ENCODE measurements at places on chromosomes 12 and 14.

GRCh38 chr12:43861015-43861839 lies 25.3 kb downstream of the TMEM117 start:
- no peak for DNase-seq

DNA sequence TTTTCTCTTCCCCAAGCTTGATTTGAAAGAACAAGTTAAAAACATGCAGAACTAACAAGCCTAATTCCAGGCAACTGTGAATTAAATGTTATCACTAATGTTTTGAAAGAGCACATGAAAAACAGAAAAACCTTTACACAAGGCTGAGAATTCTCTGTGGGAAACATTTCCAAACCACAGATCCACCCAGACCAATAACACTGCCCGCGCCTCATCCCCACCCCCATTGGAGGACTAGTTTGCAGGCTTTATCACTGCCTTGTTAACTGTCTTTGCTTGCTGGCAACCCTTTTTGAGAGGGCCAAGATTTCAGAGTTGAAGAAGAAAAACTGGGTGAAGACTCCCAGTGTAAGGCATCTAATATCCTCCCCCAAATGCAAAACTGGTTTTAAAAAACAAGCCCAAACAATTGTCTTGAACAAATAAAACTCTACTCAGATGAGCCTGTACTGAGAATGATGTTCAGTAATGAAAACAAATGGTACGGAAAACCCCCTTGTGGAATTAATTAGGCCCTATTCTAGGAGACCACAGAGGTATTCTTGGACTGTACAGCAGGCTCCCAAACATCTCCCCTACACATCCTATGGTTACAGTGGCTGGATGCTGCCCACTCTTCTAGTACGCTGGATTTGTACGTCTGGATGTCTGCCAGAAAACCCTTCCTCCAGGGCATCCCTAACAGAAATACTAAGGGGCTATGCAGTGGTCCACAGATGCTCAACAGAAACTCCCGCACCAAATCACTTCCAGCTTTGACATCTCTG lies 5.8 kb downstream of the MAX start:
- no peak for DNase-seq

- DNase-seq, result no peak
Measured at GRCh38 chr12:115657081-115658013, 620.1 kb downstream of the MED13L start.

DNA sequence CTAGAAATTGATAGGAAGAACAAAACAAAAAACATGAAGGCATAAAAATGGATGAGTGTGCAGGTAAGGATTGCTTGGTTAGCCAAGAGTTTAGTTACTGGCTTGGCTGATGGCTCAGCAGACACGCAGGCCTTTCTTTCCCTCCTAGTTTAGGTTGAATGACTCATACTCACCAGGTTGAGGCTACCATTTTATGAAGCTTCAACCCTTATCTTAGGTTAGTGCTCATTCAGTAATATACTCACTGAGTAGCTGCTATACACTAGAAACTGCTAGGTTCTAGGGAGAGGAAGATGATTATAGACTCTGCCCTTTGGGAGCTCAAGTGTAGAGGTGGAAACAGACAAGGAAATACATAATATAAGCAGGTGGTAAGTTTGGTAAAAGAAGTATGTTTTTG lies 6.0 kb downstream of the P3H3 start:
- no peak for DNase-seq

- DNase-seq, result peak; percentile 65
Measured at GRCh38 chr12:88300931-88301330, 158.8 kb downstream of the TMTC3 start.

DNA sequence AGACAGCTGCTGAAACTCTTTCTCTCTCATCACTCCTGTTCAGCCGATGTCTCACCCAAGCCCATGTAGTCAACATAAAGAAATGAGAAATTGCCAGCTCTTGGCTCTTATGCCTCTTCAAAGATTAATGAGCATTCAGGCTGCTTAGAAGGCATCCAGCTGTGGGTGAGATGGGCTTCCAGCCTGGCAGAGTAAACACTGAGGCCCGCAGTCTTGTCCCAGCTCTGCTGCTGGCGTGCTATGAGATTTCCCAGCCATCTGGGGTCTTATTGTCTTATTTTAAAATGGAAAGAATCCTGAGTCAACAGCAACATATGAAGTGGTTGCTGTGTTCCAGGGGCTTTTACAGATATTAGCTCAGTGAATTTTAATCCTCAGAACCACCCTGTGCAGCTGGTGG lies 12.6 kb downstream of the RXYLT1 start:
- no peak for DNase-seq

- DNase-seq, result no peak
Measured at GRCh38 chr12:14199455-14200198, 165.9 kb upstream of the ATF7IP start.

DNA sequence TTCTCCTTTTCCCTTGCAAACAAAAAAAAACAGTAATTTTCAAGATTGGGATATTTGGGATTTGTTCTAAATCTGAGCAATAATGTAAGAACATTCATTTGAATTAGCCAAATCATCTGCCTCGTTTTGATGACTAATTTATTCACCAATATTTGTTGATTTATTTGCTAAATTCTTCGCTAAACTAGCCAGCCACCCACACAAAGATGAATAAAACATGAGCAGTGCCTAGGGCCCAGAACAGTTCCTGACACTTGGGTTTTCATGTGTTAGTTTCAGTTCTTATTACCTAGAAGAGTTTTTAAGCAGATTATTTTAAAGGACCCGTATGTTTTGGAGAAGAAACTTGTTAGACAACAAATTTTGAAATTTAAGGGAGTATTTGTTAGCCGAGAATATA lies 1.4 kb downstream of the ETNK1 start:
- no peak for DNase-seq

- no peak for DNase-seq
Measured at GRCh38 chr12:12550277-12550676, 12.4 kb downstream of the DUSP16 start.

DNA sequence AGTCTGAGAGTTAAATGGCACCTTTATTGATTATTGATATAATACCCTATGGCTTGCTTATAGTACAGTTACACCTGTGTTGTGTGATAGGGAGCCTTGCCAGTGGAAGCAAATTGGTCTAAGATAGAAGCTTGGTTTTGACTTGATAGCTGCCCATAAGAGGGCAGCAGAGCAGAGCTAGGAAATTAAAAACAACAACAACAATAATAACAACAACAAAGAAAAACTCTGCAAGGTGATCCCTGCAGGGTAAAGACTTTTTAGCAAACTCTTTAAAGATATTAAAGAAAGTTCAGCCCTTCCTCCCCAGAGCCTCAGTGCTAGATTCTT lies 18.0 kb upstream of the RNASE10 start:
- no peak for DNase-seq

DNA sequence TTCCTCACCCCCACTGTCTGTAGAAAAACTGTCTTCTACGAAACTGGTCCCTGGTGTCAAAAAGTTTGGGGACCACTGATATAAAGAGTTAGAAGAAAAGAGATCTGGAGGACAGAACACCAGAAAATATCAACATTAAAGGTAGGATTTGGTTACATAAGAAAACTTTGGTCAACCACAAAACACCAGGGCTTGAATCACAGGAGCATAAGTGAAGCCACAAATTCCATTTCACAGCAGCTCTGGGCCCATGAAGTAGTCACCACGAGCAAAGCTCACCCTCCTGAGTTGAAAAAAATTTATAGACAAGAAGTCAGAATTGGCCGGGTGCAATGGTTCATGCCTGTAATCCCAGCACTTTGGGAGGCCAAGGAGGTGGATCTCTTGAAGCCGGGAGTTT lies 19.4 kb downstream of the RALGAPA1 start:
- DNase-seq, result no peak

GRCh38 chr14:40682131-40682913 lies 924.4 kb upstream of the LRFN5 start:
- DNase-seq, result no peak

DNA sequence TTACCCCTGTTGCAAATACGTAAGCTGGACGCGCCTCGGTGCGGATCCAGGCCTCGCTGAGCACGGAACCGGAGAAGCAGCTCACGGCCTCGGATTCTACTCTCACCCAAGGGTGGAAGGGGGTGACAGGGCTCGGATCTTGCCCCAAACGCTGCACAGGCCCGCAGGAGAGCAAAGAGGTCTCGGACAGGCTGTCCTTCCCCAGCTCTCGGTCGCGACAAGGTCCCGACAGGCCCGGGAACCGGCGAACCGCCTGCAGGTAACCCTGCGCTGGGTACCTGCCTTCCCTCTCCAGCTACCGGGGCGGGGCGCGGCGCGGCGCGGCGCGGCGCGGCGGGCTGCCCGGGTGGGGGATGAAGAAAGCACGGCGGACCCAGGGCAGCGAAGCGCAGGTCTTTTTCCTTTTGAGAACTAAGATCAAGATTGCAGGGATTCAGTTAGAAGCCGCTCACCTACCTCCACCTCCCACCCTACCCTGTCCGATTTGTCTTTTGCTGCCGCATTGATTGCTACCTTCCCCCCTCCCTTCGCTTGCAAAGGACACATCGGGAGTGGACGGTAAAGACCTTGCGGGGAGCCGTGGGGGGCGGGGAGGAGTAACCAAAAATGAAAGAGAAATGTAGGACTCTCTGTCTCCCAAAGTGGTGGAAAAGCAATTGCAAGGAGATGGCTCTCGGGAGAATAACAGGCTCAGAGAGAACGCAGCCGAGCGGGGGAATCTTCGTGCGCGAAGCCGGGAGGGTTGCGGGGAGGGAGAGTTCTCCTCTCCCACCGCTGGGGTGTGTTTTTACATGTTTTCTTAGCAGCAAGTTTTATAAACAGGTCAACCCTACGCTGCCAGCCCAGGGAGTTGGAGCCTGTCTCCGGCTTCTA lies 8.4 kb upstream of the TBX3 start:
- no peak for DNase-seq

DNA sequence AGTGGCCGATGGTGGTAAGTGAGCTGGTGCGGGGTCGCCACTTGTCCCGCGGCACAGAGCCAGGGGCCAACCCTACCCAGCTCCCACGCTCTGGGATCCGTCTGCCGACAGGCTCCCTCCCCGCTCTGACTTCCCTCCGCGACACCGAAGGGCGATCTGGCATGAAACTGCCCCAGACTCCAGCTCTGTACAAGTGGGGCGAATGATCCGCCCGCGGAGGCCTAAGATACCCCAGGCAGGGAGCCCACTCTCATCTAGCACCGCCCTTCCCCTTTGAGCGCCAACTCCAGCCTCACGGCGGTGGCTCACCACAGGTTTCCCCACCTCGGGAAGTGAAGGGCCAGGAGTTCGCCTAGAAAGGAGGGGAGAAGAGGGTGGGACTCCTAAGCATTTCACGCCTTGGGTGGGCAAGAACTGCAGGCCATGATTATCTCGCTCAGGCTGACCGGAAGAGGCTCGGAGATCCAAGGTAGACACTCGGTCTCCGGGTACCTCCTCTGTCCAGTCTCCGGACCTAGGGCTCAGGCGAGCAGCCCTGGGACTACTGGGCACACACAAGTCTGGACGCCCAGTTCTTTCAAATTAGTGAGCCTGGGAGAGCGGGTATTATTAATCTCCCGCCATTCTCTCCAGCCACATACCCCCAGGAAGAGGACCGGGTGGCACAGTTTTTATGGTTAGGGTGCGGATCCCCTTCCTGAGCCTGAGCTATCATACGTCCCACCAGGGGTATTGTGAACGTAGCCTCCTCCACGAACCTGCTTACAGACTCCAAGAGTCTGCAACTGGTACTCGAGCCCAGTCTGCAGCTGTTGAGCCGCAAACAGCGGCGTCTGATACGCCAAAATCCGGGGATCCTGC lies 849 bp downstream of the WNT1 start:
- no peak for DNase-seq

DNA sequence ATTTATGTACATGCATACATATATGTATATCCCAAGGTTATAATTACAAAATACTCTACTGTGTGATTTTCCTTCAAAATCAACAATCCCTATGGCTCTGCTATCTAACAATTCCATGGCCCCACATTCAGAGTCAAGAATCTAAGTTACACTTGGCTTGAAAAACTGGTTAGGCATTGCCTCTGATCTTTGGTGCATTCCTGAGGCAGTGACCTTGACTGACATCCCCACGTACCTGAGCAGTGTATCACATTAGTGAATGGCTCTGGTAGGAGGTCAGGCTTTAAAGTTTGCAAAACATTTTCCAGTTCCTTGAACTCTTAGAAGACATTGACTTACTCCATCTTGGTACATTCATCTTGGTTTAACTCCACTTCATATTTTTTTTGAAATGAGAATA lies 8.5 kb upstream of the STON2 start:
- no peak for DNase-seq

GRCh38 chr12:106490264-106490663 lies 92.5 kb upstream of the RFX4 start:
- DNase-seq, result no peak

DNA sequence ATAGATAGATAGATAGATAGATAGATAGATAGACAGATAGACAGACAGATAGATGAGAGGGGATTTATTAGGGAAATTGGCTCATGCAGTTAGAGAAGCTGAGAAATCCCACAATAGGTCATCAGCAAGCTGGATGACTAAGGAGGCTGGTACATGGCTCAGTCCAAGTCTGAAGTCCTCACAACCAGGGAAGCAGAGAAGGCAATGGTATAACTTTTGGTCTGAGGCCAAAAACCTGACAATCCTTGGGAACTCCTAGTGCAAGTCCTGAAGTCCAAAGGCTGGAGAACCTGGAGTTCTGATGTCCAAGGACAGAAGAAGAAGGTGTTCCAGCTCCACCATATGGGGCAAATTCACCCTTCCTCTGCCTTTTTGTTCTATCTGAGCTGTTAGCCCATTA lies 517.6 kb upstream of the ATP2B1 start:
- no peak for DNase-seq

- no peak for DNase-seq
Measured at GRCh38 chr14:68145539-68145938, 326.0 kb downstream of the RAD51B start.

- DNase-seq, result no peak
Measured at GRCh38 chr12:67854351-67854750, 134.9 kb upstream of the IFNG-AS1 start.

DNA sequence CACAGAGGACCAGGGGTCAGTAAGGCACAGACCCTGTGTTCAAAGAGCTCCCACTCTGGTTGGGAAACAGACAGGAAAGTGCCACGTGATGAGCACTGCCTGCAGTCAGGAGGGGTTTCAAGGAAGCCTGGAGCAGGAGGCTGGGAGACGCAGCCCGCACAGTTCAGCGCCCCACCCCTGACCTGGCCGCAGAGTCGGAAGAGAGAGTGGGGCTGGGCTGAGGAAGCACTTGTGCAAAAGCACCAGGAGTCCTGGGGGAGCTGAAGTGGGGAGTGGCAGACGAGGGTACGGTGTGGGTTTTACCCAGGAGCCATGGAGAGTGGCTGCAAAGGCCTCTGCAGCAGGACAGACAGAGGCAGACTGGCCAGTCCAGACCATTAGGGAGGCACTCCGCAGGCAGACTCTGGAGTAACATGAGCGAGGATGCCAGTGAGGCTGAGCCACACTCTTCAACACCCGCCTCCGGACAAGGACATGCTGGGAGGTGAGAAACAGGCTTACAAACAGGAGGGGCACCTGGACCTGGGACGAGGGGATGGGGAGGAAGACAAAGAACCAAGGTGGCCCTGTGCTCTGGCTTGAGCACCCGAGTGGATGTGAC lies 85.7 kb upstream of the GPR68 start:
- no peak for DNase-seq

GRCh38 chr12:60921541-60921940 lies 1325.7 kb downstream of the SLC16A7 start:
- no peak for DNase-seq

Measured in AG09319 (cell line).